ENCODE measurements at places on chromosomes 5 and 9. TPM values are rescaled to one million over a fixed set of nuclear protein-coding genes. Genes with fewer than 3 reads are reported as not detected.

PCDHGA5 gene
- total RNA-seq: 2.9 TPM

ARL14EPL gene
- not detected for total RNA-seq

SLC4A9 gene
- total RNA-seq: 0.10 TPM

PRRX2 gene
- total RNA-seq: not detected

CYSRT1 gene
- total RNA-seq: not detected

SPINK4 gene
- not detected for total RNA-seq

STPG3 gene
- total RNA-seq: not detected

- peak; percentile 59 for DNase-seq
Observed at GRCh38 chr9:114290561-114290986, 32.3 kb upstream of the ORM1 start.

DNA sequence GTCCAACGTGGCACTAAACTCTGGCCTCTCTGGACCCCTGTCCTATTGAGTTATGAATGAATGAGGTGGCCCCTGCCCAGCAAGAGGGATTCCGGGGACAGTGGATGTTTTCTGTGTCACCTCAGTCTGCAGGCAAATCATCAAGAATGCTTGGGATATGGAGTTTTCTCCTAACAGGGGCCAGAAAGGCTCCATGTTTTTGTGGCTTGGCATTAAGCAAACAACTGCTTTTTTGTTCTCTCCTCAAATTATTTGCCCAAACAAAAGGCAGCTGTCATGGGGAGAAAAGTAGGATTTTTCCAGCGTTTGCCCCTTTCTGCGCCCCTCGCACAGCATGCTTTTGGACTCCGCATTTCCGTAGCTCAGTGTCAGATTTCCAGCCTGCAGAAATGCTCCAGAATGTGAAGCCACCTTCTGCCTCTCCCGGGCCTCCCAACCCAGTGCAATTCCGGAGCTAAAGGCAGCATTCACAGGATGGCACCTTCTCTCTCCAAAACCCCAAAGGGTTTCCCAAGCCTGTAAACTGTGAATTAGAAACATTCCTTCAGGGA lies 553.3 kb downstream of the CCDC171 start:
- DNase-seq: no peak

DNA sequence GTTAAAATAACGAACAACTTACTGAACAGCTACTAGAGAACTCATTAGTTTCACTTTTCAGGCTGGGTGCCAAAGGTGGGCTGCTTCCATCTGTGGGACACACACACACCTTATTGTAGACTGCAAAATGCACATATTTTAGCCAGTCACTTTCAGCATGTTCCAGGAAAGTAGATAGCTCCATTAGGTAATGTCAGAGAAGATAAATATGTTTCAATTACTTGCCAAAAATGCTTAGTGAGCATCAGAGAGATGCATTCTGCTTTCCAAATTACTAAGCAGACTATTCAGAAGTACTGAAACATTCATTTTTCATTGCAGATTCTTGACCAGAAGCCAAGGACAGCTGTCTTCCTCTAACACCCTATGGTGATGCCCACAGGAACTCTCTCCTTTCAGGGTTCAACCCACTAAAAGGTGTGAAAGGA lies 56.2 kb upstream of the APC start:
- no peak for DNase-seq

- DNase-seq: no peak
Observed at GRCh38 chr9:68457803-68458202, 82.9 kb downstream of the TMEM252 start.

GRCh38 chr9:9774471-9774870 lies 838.3 kb downstream of the PTPRD start:
- DNase-seq: no peak

GRCh38 chr5:166433679-166434078 lies 1857.8 kb upstream of the WWC1 start:
- no peak for DNase-seq

DNA sequence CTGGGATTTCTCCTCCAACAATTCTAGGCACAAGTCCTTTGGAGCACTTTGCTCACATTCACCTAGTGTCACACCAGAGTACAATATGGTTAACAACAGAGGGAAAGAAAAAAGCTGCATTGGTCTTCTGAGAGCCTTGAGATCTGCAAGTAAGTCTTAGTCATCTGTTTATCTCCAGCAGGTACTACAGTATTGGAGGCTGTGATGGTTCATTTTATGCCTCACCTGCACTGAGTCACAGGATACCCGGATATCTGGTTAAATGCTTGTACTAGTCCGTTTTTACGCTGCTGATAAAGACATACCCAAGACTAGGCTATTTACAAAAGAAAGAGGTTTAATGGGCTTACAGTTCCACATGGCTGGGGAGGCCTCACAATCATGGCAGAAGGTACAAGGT lies 525.0 kb downstream of the NR2F1-AS1 start:
- no peak for DNase-seq

DNA sequence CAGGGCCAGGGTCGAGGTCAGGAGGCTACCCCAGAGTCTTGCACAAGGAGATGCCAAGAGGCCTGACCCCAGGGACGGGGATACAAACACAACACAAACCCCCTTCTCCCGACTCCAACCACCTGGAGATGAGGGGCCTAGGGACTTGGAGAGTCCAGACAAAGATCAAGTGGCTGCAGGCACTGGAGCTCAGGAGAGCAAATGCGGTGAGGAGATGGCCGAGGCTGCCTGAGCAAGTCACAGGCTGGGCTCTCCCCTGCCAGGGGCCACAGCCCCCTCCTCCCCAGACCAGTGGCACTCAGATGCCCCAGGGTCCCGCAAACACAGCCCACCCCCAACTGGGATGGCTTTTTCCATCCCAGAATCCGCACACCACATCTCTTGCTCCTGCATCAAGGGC lies 15.8 kb downstream of the SH3GLB2 start:
- no peak for DNase-seq

- no peak for DNase-seq
Observed at GRCh38 chr9:93952784-93953495, 2.2 kb downstream of the BARX1 start.

DNA sequence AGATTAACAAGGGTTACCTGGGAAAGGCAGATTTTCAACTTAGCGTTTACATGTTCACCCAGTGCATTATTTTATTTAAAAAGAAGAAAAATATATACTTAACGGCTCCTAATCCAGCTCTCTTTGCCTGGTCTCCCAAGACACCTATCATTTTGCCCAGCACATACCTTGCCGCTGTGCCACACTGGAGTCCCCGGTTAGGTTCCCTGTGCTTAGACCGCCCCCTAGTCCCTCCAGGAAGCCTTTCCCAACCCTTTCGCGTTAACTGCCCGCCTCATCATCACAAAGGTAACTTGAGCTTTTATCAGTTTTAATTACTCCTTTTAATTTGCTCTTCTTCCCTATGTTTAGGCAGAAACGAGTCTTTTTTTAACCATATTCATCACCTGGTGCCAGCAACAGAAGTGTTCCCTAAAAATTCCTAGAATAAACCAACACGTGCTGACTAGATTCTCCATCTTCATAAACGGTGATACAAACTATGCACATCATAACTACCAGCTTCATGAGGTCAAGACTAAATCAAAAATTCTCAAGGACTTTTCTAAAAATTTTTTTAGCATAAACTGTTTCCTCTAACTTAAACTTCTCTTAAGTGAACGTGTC lies 19.7 kb downstream of the DNAJA1 start:
- DNase-seq: no peak

- no peak for DNase-seq
Observed at GRCh38 chr9:15714746-15715145, 161.9 kb downstream of the CCDC171 start.

GRCh38 chr5:150406103-150406722 lies 6.5 kb downstream of the CD74 start:
- DNase-seq: no peak
